ENCODE measurements at places on chromosomes 3 and 15.

- DNase-seq: no peak
Observed at GRCh38 chr3:177201700-177202397, 4.6 kb upstream of the TBL1XR1 start.

- no peak for DNase-seq
Observed at GRCh38 chr15:98952381-98952803, 55.2 kb downstream of the PGPEP1L start.

DNA sequence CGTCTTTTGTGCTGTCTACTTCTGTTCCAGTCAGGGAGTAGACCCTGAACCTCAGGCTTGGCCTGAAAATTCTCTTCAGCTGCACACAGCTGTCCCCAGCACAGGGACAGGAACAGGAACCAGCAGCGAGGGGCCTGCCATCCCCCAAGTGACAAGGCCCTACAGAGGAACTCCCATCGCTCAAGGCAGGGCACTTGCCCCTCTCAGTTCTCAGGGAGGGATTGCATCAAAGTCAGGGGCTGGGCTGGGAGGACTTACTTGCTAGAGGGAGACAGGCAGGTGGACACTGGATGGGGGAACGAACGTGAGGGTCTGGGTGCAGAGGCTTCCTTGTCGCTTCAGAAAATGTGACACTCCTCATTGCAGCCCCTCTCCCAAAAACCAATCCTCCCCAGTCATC is 163.6 kb downstream of the CHSY1 start:
- no peak for DNase-seq

- no peak for DNase-seq
Observed at GRCh38 chr3:109924196-109924595, 586.9 kb upstream of the DPPA4 start.

DNA sequence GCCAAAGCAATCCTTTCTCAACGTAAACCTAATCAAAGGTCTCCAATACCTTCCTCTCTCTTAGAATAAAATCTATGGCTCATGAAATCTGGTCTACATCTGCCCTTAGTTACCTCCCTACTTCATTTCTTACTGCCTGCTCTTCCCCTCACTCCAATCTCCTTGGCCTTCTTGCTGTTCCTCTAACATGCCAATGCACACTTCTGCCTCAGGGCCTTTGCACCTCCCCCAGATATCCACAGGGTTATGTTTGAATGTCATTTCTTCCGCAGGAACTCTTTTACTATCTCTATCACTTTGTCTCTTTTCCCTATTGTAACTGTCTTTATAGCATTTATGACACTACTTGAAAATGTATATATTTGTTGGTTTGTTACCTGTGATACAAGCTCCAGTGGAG is 44.3 kb upstream of the PYGO1 start:
- DNase-seq: no peak

- peak; percentile 62 for DNase-seq
Observed at GRCh38 chr3:138460536-138461205, 26.3 kb downstream of the ESYT3 start.

- DNase-seq: peak; percentile 43
Observed at GRCh38 chr3:142724682-142725356, 985 bp downstream of the TRPC1 start.

GRCh38 chr3:129434140-129434539 is 5.6 kb downstream of the MBD4 start:
- DNase-seq: no peak

- DNase-seq: no peak
Observed at GRCh38 chr3:129722527-129722926, 116.1 kb upstream of the PLXND1 start.

DNA sequence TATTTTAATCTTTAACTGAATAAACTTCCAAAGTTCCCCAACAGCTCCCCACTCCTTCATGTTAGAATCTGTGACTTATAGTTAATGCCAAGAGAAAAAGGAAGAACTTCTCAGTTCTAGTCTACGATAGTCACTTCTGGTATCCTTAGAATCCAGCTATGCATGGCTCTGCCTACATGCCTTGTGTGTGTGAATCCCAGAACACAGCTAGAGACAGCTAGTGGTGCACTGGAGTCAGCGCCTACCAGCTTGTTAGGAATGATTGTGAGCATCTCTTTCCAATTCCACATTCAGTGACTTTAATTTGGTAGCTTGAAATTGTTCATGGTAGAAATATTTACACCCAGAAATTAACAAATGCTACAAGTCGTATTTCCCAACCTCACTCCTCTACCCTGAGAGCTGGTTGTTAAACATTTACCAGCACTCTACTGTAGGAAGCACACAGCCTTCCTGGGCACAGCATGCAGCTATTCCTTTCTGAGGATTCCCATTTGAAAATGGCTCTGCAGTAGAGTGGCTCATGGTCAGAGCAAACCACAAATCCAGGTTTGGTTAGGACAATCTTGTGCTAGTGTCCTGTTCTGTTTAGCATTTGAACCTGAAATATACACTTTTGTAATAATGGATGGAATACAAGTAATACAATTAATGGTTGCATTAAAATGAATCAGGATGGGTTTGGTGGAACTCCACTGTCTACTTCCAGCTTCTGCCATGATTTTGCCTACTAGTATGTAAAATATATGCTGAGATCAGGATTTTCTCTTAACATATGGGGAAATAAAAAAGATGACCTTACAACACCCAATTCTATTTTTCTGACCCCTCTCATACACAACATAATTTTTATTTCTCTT is 371.0 kb upstream of the GBE1 start:
- DNase-seq: no peak

GRCh38 chr3:126155280-126155640 is 25.1 kb downstream of the ALDH1L1 start:
- no peak for DNase-seq

DNA sequence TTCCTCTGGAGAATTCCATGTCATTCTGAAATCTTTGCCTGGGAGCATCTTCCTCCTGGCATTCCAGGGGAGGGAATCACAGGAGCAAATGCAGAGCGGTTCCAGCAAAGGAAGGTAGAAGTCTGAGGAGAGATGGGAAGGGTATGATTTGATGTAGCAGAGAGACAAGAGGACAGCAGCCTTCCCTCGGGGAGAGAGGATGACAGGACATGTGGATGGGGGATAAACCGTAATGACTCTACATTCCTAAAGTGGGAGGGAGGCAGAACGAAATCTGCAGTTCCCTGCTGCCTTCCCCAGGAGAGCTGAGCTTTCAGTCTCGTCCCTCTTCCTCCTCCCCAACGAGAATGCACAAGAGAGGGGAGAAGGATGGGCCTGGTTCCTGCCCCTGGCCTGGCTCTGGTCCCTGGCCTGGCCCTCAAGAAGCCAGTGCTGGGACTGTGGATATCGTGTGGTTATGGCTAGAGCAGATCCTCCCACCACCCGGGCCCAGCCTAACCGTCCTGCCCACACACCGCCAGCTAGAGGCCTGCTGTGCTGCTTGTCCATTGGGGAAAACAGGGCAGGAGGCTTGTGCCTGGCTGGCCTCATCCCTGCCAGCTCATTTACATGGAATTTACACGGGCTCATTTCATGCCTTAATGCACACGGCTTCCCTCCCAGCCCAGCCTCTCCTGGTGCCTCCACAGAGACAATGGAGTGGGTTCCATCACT is 26.6 kb downstream of the SEMA7A start:
- peak; percentile 93 for DNase-seq

GRCh38 chr3:128497305-128498126 is 4.5 kb upstream of the GATA2 start:
- peak; percentile 42 for DNase-seq

DNA sequence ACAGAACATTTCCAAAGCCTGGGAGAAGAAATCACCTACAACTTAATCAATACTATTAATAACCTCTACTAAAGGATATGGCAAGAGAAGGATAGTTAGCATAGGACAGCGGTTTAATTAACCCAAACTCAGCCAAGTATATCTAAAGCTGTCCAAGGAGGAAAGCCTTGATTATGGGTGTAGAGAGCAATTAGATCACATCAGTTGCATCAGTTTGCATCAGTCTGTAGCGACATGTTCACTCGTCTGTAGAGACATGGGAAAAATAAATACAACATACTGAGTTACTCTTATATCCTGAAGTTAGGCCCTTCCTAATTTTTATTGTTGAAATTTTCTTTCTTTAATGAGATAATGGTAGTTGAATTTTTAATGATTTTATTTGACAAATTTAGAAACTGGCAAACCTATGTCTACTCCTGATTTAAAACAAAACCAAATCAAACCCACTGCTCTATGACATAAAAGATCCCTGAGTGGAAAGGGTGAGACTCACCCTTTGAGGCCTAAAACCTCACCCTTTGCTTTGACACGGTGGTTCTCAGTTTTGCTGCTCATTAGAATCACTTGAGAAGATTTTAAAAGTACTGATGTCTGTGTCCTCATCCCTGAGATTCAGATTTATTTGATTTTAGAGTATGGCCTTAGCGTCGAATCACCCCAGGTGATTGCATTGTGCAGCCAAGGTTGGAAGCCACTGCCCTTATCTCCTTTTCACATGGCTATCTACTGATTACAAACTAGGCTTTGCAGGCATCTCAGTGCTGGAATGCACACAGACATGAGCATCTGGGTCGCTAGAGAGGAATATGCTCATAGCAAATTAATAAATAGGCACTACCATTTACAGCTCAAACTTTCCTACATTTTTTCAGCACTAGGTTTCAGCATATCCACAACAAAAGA is 2.8 kb upstream of the CLRN1 start:
- DNase-seq: no peak

DNA sequence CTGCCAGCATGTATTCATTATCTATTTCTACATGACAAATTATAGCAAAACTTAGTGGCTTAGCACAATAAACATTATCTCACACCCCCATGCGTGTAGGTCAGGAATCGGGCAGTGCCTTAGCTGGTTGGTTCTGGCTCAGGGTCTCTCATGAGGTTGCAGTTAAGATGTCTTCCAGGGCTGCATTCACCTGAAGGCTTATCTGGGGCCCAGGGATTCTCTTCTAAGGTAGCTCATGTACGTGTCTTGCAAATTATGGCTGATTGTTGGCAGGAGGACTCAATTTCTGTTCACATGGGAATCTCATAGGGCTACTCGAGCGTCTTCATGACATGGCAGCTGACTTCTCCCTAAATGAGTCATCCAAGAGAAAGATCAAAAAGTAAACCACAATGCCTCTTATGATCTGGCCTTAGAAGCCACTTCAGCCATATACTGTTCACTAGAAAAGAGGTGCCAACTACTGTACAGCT is 42.9 kb upstream of the TSC22D2 start:
- peak; percentile 85 for DNase-seq

GRCh38 chr3:124256599-124256998 is 264.7 kb upstream of the ROPN1 start:
- DNase-seq: no peak

DNA sequence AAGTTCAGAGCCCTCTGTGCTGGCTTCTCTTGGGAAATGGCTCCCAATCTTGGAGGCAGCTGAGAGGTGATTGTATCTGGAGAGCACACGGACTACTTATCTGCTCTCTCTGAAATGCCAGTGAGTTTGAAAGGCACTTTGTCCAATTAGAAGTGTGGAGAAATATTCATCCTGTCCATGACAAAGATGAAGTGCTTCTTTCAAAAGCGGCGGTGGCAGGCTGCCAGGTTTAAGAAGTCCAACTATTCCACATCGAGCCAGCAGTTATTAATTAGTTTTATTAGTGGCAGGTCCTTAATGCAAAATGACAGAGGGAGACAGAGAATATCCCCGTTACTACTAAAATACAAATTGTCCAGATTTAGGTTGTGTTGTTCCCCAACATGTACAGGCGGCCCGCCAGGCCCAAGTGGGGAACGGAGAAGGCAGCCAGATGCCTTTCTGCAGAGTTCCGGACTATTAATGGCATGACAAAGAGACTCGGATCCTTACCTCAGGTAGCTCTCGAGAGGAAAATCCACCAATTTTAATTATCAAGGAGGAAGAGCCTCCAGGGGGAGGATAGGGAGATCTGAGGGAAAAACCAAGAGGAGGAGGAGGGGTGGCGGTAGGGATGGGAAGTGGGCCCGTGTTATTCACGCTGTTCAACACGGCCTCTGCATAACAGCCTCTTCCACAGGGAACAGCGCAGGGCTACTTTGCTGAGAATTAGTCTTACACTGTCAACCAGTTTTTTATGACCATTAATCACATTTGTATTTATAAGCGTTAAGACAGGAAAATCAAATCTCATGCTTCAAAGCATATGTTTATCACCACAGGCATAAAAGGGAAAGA is 42.0 kb downstream of the RORA start:
- DNase-seq: no peak

Data from myocyte (in vitro differentiated cells).